ENCODE measurements at places on chromosomes 5 and 9.

- DNase-seq, result no peak
These were observed 20.0 kb downstream of the IRF1 start for GRCh38 chr5:132470596-132470995.

GRCh38 chr9:33044677-33045282 lies 19.7 kb downstream of the DNAJA1 start:
- DNase-seq, result no peak

GRCh38 chr5:152118676-152119470 lies 194.2 kb upstream of the GLRA1 start:
- no peak for DNase-seq

GRCh38 chr5:167244583-167244982 lies 1046.9 kb upstream of the WWC1 start:
- DNase-seq, result no peak

- DNase-seq, result no peak
These were observed 88.8 kb downstream of the CARTPT start for GRCh38 chr5:71807909-71808308.

DNA sequence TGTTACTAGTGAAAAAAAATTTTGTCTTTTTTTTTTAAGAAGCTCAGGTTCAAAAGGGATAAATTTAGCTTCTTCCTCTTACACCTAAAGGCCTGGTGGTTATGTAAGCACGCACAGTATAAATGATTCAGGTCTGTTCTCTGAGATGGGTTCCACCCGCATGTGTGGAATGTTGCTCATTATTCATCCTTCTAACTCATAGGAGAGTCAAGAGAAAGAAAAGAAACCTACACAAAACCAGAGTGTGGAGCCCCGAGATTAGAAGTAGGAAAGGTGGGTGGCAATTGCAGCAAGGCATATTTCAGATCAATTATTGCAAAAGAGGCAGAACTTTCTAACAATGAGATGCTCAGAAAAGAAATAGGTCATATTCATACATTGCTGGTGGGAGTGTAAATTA lies 13.5 kb downstream of the PLAC8L1 start:
- no peak for DNase-seq

- DNase-seq, result no peak
These were observed 5.5 kb downstream of the OBP2B start for GRCh38 chr9:133203506-133204075.
